ENCODE measurements at places on chromosomes 5 and 9.

DNA sequence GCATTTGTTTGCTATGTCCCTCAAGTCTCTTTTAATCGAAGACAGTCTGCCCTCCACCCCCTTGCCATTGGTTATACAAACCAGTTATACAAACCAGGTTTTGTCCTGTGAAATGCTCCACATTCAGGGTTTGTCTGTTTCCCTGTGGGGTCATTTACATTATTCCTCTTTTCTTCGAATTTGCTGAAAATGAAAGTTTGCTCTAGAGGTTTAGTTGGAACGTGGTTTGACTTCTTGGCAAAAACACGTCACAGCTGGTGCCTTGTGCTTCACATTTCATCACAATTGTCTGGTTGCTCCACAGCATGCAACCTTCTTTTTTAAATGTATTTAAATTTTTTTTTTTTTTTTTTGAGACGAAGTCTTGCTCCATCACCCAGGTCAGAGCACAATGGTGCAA is 4.2 kb upstream of the HAVCR2 start:
- no peak for DNase-seq

GRCh38 chr5:62631909-62632580 is 53.4 kb downstream of the LRRC70 start:
- DNase-seq = no peak

GRCh38 chr5:65191554-65192135 is 290.1 kb downstream of the ADAMTS6 start:
- no peak for DNase-seq

DNA sequence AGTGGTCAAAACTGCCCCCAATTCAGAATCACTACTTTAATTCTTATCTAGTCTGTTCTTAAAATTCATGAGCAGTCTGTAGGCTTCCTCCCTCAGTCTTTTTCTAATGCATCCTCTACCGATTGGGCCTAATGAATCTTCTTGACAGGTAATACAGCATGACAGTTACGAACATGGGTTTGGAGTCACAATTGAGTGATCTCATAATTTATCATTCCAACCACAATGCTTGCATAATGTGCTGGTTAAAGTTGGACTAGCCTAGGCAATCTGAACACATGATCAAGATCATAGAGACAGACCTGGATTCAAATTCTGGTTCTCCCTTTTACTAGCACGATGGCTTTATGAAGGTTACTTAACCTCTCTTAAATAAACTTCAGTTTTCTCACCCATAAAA is 33.1 kb upstream of the SETD9 start:
- no peak for DNase-seq

DNA sequence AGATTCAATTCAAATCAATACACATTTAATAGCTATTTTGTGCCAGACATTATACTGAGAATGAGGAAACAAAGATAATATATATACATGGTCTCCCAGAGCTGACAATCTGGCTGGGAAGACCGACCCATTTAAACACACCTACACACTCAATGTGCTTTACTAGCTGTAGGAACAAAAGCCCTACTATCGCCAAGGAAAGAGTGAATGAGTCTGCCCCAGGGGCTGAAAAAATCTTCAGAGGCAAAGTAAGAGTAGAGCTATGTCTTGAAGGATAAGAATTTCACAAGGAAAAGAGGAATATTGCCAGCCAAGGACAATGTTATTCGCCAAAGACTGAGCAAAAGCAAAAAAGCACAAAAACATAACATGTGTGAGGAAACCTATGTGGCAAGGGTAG is 6.6 kb downstream of the PFDN1 start:
- no peak for DNase-seq

- no peak for DNase-seq
These were observed 92.7 kb upstream of the CACNA1B start for GRCh38 chr9:137784641-137785513.

- DNase-seq = no peak
These were observed 353.7 kb downstream of the CETN3 start for GRCh38 chr5:90055831-90056328.

- no peak for DNase-seq
These were observed 1768.9 kb upstream of the CDH9 start for GRCh38 chr5:28807195-28807729.

- no peak for DNase-seq
These were observed 10.1 kb downstream of the ARL14EPL start for GRCh38 chr5:116042375-116042774.

GRCh38 chr9:78150983-78151356 is 84.9 kb upstream of the CEP78 start:
- DNase-seq = no peak
